Stimulated activated CD8-positive, alpha-beta memory T cell treated with anti-CD3 and anti-CD28 coated beads, Interleukin-4, amount 100 ng/mL, for 1 hour (primary cell): ENCODE measurements at places on chromosomes 1 and 21.

- DNase-seq, result peak; percentile 22
Measured at GRCh38 chr1:16082283-16083038, 9.0 kb upstream of the FAM131C start.

- no peak for DNase-seq
Measured at GRCh38 chr1:235986869-235987268, 78.0 kb downstream of the NID1 start.

DNA sequence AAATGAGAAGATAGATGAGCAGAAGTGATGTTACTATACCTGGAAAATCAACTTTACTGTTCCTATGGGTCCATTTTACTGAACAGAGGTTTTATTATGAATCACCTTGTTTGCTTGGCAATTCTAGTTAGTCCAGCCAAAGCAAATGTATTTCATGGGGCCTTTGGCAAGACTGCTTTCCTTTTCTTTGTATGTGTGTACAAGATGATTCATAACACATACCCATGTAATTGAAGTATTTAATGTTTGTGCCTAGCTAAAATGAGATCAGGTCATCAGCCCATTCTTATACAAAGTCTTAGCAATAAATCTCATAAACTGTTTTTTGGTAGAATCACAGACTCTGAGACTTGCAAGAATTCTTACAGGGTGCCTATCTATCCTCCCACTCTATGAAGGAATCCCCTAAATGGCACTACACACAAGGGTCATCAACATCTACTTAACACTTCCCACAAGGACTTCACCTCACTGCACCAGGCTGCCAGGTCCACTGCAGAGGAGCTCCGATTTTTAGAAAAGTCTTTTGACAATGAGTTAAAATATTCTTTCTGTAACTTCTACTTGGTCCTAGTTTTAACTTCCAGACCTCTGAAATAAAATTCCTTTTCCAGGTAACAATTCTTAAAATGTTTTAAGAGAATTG, 58.5 kb downstream of the LPAR3 start:
- no peak for DNase-seq

DNA sequence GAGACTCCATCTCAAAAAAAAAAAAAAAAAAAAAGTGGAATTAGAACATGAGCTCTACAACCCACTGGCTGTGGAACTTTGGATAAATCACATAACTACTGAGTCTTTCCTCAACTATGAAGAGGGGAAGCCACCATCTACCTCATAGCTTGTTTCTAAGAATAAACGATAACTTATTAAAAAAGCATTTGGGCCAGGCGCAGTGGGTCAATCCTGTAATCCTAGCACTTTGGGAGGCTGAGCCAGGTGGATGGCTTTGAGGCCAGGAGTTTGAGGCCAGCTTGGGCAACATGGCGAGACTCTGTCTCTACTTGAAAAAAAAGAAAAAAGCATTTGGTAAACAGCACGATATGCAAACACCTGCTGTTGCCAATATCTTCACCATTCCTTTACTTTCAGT, 31.8 kb upstream of the MEF2D start:
- no peak for DNase-seq

DNA sequence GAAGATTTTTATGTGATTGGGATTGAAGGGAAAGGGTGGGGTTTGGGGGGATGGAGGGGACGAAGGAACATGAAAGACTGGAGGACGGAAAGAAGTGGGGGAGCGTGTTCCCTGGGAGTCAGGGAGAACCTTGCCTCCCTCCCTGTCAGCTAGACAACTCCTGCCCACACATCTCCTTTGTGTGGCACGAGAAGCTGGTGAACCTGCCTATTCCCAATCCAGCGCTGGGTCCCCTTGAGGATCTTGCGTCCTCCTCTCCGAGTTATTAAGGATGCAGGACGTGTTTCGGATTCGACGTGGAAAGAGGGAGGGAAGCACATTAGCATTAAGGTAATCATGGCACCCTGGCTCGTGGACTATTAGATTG, 1.4 kb downstream of the LRRC7 start:
- no peak for DNase-seq

DNA sequence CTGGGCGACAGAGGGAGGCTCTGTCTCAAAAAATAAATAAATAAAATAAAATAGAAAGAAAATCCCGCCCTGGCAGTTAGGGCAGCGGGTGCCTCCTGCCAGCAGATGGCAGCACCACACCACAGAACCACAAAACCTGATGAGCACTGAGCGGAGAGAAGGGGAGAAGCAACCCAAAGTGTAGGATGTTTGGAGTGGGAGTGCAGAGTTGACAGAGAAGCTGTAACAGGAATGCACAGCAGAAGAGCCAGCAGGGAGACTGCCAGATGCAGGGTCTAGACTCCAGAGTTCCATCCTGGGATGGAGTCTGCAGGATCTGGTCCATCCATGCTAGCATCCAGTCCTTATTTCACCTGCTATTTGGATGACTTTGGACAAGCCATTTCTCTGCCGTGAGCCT, 29.7 kb upstream of the KIRREL1 start:
- no peak for DNase-seq

GRCh38 chr1:18119289-18119688, 11.7 kb downstream of the IGSF21 start:
- DNase-seq, result no peak

DNA sequence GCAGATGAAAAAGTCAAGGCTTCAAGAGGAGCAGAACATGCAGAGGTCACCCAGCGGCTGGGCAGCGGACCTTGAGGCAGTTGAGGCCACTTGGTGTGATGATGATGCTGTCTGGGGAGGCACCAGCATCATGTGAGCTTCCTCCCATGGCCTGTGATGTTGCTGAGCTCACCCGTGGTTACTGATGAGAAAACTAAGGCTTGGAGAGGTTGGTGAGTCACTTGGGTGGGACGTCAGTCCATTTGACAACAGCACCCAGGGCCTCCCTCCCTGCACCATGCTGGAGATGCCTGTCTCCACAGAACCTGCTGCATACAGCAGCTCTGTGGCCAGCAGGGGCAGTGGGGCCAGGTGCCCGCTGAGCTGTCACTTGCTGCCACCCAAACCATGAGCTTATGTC, 146.8 kb downstream of the NPHP4 start:
- no peak for DNase-seq

GRCh38 chr1:60573121-60573520, 499.6 kb upstream of the C1orf87 start:
- DNase-seq, result no peak

DNA sequence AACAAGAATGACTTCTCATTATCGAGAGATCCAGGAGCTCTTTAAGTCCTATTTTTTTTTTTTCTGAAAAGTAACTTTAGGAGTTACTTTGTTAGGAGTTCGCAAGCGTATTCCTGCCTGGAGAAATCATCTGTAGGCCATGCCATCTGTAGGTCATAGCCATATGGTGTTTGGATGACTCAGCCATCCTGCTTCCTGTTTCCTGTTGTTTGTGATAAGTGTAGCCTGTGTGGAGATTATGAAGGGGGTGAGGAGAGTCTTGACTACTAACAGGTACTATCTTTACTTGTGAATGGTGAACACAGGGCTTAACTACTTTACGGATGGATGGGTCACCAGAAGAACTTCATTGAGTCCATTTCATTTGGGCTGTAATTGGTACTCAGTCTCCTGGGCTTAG, 327.2 kb downstream of the PTPRU start:
- no peak for DNase-seq

DNA sequence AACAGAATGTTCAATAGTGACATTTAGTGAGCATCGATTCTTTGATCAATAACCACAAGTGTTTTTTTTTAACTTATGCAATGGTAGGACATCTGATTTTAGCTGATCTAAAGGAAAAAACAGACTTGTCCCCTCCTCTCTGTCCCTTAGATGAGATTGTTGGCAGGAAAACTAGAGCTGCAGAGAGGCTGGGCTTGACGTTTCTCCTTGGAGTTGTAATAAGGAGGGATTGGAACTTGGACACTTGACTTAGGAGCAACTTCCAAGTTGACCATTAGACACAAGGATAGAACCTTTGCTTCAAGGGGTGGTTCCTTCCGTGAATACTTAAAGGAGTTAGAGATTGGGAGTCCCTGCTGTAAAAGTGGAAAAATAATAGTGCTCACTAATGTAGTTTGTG, 49.9 kb downstream of the KAZN start:
- DNase-seq, result no peak

- no peak for DNase-seq
Measured at GRCh38 chr1:185291652-185292051, 25.4 kb downstream of the IVNS1ABP start.

DNA sequence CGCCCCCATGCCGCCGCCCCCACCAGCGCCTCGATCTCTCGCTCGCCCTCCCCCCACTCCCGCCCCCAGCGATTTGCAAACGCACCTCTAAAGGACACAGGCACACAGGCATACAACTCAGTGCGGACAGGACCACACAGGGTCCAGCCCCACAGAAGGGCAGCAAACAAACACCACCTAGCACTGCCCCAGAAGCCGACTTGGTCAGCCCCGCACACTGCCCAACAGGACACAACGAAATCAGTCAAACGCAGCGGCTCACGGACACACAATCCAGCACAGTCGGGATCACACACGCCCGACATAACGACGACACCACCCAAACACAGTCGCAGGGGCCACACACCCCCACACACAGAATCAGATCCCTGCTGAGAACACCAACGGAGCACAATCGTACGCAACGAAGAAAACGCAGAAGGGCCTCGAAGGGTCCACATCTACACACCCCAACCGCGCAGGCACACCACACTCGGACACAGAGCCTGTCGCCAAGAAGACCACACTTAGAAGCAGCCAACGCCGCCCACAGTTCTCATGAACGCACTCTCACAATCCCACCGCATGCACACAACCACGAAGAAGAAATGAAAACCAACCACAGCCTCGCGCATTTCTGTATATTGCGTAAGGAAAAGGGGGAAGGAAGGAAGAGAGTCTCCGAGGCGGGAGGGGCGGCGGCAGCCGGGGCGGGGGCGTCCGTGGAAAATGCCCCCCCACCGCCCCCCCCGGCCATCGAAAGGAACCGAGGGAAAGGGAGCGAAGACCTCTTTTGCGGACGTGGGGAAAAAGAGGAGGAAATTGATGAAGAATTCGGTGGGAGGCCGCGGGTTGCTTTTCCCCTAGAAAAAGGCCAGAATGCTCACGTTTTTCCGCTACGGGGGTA, 481 bp downstream of the TAL1 start:
- no peak for DNase-seq

DNA sequence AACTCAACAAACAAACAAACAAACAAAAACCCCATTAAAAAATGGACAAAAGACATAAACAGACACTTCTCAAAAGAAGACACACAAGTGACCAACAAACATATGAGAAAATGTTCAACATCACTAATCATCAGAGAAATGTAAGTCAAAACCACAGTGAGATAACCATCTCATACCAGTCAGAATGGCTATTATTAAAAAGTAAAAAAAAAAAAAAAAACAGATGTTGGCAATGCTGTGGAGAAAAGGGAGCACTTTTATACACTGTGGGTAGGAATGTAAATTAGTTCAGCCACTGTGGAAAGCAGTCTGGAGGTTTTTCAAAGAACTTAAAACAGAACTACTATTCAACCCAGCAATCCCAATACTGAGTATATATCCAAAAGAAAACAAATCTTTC, 94.7 kb downstream of the PLPP3 start:
- DNase-seq, result no peak

DNA sequence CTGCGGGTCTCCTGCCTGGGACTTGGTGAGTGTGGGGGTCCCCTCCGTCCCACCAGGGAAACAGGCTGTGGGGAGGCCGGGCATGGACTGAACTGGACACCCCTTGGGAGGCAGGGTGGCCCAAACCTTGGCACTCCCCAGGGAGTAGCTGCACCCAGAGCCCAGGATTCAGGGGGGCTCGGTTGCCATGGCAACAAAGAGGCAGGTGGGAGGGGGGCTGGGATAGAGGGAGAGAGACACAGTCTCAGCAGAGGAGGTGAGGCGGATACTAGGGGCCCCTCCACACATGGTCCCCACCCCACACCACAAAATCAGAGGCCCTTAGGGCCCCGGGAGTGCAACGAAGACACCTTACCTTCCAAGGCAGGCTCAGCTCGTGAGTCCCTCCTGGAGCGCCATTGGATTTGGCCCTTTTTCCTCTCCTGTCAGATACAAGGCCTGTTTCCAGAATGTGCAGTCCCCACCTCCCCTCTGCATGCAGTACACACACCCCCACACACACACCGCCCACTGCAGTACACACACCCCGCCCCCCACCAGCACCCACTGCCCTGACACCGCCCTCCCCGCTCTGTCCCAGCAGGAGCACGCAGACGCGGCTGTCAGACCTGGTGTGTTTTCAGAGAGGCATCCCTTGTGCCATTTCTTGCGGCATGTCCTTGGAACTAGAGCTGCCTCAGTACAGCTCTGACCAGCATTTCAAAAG, 27.2 kb downstream of the KCNAB2 start:
- DNase-seq, result no peak

DNA sequence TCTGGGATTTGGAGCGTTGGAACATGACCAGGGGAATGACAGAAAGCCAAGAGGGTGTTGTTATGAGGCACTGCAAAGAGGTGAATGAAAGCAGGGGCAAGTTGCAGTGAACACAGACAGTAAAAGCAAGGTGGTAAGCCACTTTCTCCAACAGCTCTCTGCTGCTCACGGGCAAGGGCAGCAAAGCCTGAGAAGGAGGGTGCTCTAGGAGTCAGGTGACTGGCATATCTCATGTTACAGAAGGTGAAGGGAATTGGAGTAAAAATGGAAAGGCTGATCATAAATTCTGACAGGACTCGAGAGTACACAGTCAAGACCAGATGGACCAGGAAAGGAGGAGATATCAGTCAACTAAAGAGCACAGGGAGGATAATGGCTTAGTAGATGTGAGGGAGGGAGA, 14.5 kb downstream of the VAV3 start:
- no peak for DNase-seq

DNA sequence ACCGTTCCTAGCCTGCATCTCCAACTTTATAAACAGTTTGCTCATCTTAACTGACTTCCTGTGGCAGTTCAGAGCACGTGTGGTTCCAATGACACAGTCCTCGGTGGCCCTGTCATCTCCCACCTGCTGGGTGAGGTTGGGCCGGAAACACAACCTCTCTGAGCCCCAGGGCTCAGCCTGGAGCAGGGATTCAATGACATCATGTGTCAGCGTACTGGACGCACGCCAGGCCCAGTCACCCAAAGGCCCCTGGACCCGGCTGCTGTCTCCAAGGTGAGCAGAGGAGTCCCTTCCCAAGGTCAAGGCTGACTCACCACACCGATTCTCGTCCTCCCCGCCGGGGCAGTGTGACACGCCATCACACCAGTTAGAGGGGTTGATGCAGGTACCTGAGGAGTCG, 19.9 kb downstream of the TMPRSS2 start:
- no peak for DNase-seq

- no peak for DNase-seq
Measured at GRCh38 chr1:27405074-27405473, 12.7 kb downstream of the GPR3 start.

- DNase-seq, result no peak
Measured at GRCh38 chr1:226938903-226939437, 1.1 kb upstream of the COQ8A start.

GRCh38 chr1:215523128-215523861, 43.8 kb upstream of the KCTD3 start:
- DNase-seq, result no peak

DNA sequence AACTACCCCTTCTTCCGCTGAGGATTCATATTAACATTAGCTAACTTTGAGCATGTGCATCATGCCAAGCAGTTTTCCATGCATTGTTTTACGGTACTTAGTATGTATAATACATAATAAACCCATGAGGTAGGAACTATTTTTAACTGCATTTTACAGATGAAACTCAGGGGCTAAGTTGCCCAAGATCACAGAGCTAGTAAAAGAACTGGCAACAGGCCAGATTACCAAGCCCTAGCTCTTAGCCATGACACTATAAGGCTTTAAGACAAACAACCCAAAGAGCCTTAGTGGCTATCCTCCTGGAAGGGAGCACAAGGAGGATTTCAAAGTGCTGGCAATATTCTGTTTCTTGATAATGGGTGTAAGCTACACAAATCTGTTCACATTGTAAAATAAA, 6.1 kb downstream of the AK2 start:
- DNase-seq, result no peak

GRCh38 chr1:3943806-3944577, 43.9 kb upstream of the C1orf174 start:
- DNase-seq, result no peak
